ENCODE measurements at places on chromosomes 7 and 10.

DNA sequence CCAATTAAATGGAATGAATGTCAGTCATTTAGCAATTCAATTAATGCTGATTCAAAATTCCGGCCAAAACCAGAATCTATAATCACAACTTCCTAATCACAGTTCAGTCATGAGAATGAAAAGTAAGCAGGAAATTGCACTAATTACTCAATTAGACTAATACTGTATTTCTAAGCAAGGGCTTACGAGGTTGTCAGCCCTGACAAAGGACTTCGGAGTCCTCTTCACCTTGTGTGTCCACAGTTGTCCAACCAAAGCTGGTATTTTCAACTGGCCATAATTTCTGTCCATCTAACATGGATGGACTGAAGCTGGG, 17.4 kb downstream of the CPA1 start:
- DNase-seq = no peak

DNA sequence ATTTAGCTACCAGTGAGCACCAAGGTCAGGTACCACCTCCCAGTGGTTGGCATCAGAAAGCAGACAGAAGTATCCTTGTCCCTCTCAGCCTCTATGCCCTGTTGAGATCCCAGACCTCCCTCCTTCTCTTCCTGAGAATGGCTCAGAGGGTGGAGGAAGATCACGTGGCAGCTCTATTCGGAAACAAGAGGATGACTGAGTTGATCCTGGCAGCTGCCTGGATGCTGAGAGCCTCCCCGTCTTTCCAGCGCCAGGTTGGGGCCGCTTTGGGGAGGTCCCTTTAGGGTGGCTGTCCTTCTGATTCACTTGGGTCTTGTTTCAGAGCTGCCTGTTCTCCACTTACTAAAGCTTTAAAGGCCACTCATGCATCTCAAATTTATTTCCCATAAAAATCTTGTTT, 36.9 kb upstream of the NPFFR1 start:
- no peak for DNase-seq

- DNase-seq = no peak
Observed at GRCh38 chr7:36158321-36158605, 5.2 kb downstream of the EEPD1 start.

DNA sequence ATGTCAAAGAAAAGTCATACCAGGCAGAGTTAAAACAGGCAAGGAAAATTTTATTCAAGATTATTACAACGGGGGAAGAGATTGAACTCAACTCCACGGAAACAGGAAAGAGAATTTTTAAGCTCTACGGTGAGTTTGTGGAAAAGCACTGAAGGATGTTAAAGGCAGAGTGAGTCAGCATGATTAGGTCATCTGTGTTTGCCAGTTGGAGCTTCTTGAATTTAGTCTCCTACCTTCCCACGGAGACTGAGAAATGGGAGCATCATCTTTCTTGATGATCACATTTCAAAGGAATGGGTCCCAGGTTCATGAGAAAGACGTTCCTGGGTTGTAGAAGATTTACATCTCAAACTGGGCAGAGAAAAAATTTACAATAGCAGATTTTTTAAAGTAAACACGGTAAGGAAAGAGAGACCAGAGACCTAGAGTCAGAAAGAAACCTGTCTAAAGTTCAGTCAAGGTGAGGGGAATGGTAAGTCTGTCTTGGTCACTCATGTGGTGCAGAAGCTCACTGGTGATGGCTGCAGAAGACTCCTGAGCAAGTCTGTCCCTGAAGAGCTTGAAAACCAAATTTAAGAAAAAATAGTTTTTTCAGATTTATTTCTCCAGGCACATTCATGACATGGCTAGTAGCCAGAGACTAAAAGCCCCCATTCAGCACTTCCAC, 516.9 kb upstream of the LRRN3 start:
- DNase-seq = no peak

GRCh38 chr10:14608381-14609001, 166.2 kb downstream of the FAM107B start:
- DNase-seq = no peak

DNA sequence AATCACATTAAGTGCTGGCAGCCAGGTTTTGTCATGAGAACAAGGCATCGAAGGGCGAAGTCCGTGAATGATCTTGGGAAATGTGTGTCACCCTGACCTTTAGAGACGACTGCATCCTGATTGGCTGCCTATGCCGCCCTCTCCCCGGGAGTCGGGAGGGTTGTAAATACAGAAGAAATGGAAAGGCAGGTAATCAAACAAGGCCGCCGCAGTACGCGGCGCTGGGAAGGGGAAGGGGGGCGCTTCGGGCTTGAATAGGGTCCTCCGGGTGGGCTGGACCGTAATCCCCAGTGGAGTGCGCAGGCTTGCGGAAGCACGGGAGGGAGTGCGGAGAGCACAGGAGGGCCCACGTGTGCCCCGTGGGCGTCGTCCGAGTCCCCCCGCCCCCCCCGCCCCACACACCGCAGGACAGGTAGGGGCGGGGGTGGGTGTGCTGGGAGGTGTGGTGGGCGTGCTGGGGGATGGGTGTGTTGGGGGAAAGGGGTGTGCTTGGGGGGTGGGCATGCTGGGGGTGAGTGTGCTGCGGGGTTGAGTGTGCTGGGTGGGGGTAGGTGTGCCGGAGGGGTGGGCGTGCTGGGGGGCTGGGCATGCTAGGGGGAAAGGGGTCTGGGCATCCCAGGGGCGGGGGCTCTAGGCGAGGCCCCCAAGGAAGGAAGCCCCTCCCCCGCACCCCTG, 169.4 kb downstream of the ARHGAP12 start:
- no peak for DNase-seq

GRCh38 chr7:107414198-107414597, 55.7 kb upstream of the GPR22 start:
- DNase-seq = no peak

DNA sequence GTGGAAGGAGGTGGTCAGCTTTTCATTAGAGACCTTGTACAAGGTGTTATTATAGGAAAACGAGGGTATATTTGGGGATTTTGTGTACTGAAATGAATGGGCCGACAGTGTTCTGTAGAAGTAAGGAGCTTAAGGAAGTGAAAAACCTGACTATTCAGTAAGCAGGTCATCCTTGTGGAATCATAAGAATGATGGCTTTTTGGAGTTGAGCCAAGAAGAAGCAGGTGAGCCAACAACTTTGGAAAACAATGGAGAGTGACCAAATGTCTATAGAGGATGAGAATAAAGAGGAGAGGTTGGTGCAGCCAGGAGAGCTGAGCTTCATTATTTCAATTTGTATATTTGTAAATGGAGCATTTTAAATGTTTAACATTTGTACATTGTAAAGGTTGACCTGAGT, 595.7 kb downstream of the CCSER2 start:
- no peak for DNase-seq

DNA sequence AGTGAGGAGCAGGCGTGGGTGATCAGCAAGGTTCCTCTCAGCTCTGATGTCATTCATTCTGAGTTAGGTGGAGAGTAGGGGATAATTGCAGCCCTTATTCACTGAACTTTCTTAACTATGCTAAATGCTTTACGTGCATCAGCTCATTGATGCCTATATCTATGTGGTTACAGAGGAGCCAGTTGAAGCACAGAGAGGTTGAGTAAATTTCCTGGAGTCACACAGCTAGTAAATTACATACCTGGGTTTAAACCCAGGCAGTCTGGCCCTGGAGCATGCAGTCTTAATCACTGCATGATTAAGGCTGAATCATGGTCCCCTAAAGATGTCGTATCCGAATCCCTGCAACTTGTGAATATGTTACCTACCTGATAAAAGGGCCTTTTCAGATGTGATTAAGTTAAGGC, 99.6 kb downstream of the GRK5 start:
- no peak for DNase-seq

- DNase-seq = no peak
Observed at GRCh38 chr7:95511716-95512260, 26.0 kb downstream of the ASB4 start.

DNA sequence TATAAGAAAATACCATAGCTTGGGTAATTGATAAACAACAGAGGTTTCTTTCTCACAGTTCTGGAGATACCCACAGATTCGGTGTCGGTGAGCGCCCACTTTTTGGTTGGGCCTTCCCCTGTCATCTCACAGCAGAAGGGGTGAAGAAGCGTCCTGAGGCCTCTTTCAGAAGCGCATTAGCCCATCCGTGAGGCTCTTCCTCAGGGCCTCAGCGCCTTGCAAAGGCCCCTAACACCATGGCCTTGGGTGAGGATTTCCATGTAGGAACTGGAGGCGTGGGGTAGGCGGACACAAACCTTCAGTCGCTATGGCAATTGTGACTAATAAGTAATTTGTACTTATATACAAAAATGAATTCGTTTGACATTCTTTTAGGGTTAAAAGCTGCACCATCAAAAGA, 316.0 kb downstream of the PTPRN2 start:
- DNase-seq = no peak

GRCh38 chr7:73702226-73702625, 17.2 kb downstream of the STX1A start:
- DNase-seq = no peak

GRCh38 chr7:77819021-77819420, 20.4 kb downstream of the PHTF2 start:
- no peak for DNase-seq

GRCh38 chr10:98920807-98921206, 314.8 kb downstream of the HPSE2 start:
- DNase-seq = no peak

- DNase-seq = no peak
Observed at GRCh38 chr10:77251297-77252013, 386.2 kb downstream of the KCNMA1 start.

DNA sequence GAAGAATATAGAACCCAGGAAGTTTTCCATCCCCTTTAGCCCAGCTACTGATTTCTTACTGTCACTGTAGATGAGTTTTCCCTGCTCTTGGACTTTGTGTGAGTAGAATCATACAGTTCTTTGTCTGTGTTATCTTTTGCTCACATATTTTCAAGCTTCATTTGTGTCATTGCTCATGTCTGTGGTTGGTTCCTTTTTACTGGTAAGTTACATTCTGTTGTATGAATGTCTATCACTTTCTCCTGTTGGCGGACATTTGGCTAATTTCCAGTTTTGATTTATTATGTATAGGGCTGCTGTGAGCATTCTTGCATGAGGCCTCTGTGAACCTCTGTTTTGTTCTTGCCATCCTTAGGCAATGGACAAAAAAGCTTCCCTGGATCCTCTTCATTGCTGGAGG, 5.3 kb downstream of the GLRX3 start:
- no peak for DNase-seq

- no peak for DNase-seq
Observed at GRCh38 chr7:70316745-70317144, 718.5 kb downstream of the AUTS2 start.

GRCh38 chr7:95454438-95455045, 19.7 kb upstream of the PON2 start:
- no peak for DNase-seq

DNA sequence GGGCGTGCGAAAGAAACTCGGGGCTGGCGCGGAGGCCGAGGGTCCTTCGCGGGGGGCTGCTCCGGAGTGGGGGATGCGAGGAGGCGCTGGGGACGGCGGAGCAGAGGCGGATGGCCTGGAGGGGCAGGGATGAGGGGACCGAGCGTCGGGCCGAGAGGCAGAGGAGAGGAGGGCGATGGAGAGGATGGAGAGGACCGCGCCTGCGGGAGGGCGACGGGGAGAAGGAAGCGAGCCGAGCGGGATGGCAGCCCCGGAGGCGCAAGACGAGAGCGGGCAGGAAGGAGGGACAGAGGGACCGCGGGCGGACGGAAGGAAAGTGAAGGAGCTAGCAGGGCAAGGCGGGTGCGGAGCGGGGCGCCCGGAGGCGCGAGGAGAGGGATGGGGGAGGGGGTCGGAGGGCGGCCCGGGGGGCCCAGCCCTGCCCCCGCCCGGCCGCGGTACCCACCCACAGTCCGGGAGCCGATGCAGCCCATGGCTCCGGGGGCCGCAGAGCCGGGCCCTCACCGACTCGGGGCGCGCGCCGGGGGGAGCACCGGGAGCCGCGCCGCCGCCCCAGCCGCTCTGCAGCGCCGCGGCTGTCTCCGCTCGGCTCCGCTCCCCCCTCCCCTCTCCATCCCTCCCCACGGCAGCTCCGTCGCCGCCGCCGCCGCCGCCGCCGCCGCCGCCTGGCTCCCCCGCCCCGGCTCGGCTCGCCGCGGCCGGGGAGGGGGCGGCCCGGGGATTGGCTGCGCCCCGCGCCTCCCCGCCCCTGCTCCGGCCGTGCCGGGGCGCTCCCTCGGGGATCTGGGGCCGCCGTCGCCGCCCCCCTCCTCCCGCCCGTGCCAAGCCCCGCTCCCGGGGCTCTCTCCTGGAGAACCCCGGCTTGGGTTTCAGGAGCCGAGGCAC, at the start of gene FAM131B:
Gene FAM131B, minus strand, starts transcription at position 583 of the 885 bp plus-strand sequence. Its CDS starts 110 bp downstream, at position 473.
- DNase-seq = no peak

DNA sequence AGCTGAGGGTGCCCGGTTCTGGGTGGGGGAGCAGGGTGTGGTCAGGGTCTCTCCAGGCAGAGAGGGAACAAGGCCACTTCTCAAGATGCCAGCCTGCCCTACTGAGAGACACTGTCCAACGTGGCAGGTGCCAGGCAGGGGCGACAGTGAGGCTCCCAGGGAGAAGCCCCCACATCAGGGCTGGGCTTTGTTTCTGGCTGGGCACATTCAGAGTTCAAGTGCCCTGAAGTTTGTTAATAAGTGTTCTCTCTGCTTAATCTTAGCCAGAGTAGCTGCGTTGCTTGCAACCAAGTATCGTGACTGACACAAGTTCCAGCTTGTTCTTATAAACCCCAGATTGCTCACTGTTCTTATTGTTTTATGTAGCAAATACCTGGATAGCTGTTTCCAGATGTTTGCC, 21.8 kb downstream of the FOXL3 start:
- no peak for DNase-seq

DNA sequence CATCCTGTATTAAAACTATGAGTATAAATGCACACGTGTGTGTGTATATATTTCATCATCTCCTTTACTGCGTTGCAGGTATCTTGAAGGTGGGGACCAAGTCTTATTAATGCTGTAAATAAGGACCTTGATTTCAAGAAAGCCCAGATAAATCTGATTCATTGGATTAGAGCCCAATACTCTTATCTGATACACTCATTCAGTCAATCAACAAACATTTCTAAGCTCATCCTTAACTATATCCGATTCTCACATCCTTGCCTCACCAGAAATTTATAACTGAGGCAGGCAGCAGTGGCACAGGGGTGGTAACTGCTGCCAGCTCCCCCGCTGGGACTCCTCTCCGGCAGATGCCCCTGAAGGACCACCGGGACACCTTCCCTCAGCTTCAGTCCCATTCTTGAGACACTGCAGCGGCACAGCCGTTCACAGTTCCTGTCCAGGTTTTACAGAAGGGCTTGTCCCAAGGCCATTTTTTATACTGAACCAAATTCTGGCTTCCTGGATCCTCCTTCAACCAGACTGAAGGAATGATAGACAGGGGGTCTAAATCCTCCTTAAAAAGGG, 54.0 kb downstream of the BRI3 start:
- DNase-seq = no peak

DNA sequence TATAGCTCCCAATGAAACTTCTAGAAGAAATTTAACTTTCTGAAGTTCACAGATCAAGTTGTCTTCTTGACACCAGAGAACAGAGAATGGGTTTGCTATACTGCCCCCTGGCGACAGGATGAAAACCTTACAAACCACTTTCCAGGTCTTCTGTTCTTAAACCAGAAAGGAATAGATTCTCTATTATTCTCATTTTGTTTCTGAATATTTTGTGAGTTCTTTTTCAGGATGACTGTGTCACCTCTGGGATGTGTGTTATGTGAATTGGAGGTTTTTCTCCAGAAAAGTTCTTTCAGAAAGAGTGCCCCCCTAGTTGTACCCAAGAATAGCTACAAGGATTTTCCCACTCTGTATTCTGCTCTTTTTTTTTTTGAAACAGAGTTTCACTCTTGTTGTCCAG, 6.3 kb downstream of the IFT22 start:
- DNase-seq = no peak

GRCh38 chr10:110425684-110426293, 71.9 kb upstream of the DUSP5 start:
- peak; percentile 89 for DNase-seq
